NCI-H2107 (cell line): ENCODE measurements at places on chromosomes 3 and 15.

DNA sequence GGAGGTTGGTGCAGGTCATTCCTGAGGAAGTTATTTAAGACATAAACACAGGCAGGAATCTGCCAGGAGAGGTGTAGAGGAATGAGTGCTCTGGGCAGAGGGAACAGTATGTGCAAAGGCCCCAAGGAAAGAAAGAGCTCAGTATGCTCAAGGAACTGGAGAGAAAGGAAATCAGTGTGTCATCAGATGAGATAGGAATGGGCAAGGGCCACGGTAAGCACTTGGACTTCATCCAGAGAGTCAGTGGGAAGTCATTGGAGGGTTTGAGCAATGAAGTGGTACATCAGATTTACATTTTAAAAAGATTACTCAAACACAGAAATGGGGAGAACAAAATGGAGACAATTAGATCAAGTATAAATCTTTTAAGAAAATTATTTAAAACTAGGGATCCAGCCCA lies 272.2 kb downstream of the ADAMTSL3 start:
- no peak for DNase-seq

DNA sequence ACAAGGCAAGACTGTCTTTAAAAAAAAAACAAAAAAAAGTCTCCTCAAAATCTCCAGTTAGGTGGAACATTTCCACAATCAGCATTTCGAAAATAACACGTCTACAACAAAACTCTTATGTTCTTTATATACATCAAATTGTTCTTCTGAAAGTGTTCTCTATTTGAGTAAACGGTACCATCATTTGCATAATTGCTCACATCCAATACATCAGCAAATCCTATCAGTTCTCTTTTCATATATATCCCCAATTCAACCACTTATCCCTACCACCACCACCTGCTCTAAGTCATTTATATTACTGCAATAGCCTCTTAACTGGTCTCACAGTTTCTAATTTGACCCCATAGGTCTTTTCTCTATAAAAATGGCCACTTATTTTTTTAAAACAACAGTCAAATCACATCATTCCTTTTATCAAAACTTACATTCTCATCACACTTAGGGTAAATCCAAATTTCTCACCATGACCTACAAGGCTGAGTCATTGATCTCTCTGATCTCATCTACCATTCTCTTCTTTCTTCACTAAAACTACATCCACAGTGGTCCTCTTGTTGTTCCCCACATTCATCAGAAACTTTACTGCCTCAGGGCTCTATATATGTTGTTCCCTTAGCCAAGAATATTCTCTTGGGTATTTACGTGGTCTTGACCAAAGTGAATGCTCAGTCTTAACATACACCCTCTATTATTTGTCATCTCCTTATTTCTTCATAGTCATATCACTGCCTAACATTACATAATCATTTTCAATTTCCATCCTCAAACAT lies 237.0 kb downstream of the SCAPER start:
- no peak for DNase-seq

DNA sequence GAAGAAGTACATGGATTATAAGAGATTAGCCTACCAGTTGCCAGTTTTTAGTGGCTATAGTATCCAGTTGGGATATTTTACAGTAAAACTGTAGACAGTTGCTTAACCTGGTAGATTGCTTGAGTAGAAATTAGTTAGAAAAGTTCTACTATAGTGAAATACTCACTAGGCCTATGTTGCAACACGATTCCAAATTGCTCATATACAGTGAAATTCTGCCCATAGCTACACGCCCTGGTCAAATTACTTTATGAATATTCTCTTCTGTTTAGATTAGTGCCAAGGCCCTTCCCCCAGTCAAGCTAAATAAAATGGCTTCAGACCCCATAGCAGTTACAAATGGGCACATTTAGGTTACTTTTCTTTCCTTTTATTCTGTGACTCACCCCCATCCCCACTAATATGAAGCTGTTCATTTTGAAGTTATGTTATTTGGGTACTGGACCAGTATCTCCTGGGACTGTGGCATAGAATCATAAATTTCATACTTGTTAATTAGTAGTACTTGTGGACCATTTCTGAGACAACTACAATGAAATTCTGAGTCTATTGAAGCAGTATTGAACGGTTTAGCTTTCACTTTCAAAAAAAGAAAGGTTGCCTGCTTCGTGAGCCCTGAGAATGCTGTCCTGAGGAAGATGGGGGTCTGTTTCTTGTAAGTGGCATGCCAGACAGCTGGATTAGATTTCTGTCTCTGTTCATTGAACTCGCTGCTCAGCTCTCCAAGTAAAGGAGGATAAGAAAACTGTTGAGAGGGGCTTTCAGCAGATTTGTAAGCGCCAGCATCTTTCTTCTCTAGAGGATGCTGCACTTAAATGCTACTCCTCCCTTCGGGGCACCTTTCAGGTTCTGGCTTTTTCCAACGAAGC lies 65.8 kb upstream of the CFAP20DC start:
- no peak for DNase-seq

GRCh38 chr3:171389491-171389890 lies 70.7 kb downstream of the TNIK start:
- DNase-seq = no peak

- no peak for DNase-seq
Measured at GRCh38 chr3:113084777-113085176, 94.0 kb downstream of the GTPBP8 start.

DNA sequence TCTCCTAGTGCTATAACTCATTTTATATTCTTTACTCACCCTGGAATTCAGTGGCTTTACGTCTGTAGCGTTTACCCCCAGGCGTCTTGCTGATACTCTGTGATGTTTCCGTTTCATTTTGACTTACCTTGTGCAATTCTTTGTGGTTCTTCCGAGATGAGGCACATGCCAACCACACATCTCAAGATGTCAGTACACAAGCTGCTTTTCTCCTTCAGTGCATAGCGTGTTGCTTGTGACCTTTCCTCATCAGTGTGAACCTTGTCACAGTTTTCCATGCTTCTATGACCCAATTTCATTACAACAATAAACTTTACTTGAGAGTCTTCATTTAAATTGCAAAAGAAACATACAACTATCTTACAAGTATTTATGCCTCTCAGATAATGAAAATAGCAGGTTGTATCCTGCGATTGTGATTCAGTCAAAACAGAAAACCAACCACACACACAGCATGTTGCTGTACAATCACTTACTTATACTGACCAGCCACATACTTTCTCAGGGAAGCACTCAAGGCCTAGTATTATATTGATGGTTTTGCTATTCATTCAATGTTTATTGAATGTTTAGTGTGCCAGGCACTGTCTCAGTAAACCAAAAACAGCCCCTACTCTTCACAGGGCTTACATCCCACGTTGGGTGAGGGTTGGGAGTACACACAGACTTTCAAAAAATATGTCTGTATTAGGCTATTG lies 4.6 kb upstream of the TBL1XR1 start:
- DNase-seq = no peak

DNA sequence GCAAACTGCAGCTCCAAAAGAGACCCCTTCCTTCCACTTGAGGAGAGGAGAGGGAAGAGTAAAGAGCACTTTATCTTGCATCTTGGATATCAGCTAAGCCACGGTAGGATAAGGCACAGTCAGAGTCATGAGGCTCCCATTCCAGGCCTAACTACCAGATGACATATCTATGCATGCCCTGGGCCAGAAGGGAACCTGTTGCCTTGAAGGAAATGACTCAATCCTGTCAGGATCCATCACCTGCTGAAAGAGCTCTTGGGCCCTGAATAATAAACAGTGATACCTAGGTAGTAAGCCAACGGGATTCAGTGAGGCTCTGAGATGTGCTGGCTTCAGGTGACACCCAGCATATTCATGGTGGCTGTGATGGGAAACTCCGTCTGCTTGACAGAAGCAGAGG lies 118.5 kb upstream of the EPHA3 start:
- no peak for DNase-seq

GRCh38 chr3:87198774-87199173 lies 28.3 kb upstream of the CHMP2B start:
- DNase-seq = no peak

DNA sequence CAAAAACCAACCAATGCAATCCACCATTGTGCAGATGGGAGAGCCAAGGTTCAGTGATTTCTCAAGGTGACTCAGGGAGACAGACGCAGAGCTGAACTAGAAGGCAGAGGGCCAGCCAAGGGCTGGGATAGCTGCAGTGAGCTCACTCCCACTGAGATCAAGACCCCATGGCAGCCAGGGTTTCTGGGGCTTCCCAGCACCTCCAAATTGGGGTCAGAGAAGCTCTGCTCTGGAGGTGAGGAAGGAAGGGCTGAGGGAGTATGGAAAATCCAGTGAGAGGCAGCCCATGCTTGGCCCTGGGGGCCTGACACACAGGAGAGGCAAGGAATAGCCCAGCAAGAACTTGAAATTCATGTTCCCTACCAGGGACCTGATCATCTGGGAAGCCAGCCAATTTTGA lies 61.0 kb downstream of the ISG20 start:
- DNase-seq = no peak

- no peak for DNase-seq
Measured at GRCh38 chr3:48552111-48552951, 4.3 kb downstream of the PFKFB4 start.

GRCh38 chr3:65979731-65980130 lies 59.0 kb downstream of the MAGI1 start:
- no peak for DNase-seq

DNA sequence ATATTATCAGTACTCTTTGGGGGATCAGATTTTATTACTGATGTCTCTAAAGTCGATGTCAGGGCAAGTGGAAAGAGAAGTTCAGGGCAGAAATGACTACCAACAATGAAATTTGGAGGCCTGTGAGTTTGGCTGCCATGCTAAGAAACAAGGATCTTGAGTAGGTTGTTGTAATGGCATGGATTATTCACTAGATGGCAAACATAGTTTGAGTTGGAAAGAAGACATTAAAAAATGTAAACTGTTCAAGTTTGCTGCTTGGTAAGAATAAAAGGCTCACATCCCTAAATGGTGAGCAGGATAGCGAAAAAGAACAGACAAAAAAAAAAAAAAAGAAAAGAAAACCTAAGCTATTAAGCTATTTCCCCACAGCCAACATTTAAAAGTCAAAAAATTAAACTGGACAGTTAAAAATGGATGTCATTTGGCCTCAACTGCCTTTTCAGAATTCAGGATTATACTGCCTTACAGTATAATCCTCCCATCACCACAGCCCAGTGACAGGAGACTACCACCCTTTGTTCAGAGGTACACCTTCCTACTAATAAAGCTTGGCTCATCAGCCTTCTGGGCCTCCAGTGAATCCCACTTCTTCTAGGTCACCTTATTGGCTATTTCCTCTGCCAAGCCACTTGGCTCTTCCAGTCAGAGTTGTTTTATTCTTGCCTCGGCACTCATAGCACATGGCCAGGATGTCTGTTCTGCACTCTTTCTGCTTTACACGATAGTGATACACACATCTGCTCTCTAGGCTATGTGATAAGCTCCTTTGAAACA lies 163.7 kb downstream of the PLD1 start:
- DNase-seq = no peak

DNA sequence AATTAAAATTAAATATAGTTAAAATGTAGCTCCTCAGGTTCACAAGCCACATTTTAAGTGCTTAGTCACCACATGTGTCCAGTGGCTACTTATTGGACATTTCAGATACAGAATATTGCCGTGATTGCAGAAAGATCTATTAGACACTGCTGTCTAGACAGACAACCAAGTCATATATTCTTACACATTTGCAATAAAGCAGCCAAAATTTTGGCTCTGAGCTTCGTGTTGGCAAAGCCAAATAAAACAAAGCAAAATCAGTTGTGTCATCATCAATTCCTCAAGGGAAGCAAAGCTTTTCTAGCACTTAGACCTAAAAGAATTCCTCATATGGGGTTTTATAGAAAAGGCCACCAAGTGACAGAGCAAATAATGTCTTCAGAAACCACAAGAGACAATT lies 193.1 kb upstream of the LPP start:
- DNase-seq = no peak

DNA sequence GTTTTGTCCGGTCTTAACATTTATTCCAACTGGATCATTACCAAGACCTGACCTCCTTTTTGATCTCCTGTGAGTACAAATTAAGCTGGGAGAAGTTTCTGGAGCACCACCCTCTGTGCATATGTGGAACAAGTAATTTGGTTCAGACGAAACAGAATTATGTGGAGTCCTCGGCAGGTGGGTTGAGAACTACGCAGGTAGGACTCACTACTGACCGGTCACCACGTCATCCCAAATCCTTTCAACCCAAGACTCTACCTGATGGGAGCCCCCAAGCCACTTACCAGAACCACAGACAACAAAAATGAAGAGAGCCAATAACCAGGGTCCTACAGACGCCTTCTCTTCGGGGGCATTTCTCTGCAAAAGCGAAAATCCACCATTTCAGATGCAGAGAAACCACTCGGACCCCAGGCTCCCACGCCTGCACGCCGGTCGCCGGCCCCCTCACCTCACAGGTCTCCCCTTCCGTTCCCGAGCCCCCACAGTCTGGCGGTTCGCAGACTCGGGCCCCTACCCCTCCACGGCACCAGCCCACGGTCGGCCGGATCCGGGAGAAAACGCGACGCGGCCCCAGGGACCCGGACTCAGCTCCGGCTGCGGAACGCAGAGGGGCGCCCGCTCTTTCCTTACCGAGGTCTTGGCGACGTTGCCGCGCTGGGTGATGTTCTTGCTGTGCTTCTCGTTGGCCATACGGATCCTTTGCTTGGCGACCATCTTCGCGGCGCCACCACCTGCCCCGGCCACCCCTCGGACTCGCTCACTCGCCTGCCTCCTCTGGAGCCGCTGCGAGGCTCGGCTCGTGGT lies 674 bp downstream of the SERP1 start:
- no peak for DNase-seq

DNA sequence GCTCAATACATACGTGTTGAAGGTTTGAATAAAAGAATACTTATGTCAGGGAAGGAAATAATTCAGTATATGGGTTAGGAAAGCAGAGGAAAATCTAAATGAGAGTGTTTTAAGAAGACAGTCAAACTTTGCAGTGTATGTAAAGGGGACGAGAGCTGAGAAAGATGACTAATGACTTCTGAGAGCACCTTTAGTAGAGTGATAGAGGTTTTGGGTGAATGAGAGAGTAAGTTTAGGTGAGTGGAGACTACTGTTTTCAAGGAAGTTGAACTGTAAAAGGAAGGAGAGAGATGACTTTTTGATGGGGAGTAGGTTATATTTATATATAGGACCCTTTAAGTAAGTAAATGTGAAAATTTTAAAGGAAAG lies 9.4 kb downstream of the TBC1D23 start:
- no peak for DNase-seq

GRCh38 chr3:31027914-31028313 lies 133.5 kb upstream of the GADL1 start:
- no peak for DNase-seq

GRCh38 chr3:171892457-171892856 lies 49.3 kb downstream of the TMEM212 start:
- no peak for DNase-seq

GRCh38 chr3:101900736-101901135 lies 51.4 kb downstream of the NFKBIZ start:
- no peak for DNase-seq

DNA sequence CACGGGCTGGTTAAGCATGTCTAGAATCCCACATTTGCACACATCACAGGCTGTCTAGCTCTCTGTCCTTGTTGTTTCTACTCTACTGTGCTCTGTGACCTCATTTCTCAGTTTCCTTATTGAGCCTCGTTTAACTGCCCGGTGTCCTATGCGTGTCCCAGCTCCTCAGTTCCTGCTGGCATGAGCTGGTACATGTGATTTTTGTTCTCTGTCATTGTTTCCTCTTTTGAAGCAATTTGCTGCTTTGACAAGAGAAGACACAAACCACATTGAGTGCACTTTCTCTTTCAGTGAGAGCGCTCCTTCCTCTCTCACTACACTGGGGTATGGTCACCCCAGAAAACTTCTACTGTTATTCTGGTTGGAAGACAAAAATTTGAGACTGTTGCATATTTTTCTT lies 563.5 kb downstream of the PDCD6IP start:
- no peak for DNase-seq

- no peak for DNase-seq
Measured at GRCh38 chr15:39587096-39587721, 6.3 kb downstream of the THBS1 start.
